ENCODE measurements at places on chromosomes 4 and X.

DNA sequence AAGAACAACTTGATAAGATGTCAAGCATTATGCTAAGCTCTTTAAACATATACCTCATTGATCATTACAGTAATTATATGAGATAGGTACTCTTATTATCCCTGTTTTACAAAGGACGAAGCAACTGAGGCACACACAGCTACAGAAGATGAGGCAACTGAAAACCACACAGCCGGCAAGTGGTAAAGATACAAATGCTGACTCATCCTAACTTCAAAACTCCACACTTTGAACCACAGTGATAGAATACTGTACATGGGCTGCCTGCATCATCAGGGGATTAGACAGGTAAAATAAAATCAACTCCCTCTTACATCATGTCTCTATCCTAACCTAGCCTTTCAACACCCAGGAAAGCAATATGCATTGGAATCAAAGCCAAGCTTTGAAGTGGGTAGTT, 47.8 kb downstream of the LHFPL1 start:
- DNase-seq, result no peak

DNA sequence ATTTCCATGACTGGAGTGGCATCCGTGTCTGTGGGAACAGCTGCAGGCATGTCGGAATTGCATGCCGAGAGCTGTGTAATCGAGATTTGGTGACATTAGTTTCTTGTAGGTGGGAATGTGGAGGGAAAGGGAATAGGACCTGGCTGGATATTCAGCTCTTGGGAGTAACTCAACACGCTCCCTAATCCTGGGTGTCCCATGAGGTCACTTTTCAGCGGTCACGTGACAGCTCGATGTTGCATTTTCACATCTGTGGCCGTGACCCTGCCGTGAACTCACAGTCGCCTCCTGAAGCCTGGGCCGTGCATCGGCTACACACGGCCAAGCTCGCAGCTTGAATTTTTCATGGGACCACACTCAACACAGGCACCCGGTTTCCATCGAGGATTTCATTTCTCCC, 25.8 kb upstream of the PSAPL1 start:
- DNase-seq, result no peak

DNA sequence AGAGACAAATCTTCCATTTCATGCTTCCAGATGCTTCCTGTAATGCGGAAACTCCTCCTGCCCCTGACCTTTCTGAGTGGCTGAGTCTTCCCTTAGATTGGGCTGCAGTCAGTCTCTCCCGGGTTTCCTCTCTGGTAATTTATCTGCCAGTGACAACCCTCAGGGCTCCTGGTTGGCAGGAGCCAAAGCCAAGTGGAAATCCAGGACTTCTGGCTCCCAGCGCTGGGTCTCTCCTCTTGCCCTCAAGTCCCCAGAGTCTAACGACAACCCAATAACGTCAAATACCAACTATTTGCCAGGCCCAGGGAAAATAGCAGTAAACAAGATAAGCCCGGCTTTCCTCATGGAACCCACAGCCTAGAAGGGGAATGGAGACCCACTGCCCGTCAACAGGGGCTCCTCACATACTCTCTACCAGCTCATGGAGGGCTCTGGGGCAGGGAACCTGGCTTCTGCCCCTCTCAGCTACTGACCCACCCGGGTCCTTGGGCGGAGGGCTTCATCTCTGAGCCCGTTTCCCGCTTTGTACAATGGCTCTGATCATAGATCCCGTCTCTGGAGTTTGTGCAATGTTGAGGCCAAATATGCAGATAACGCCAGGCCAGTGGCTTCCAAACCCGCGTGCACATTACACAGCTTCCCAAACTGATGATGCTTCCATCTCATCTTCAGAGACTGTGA, 1.1 kb upstream of the TBC1D14 start:
- DNase-seq, result no peak

DNA sequence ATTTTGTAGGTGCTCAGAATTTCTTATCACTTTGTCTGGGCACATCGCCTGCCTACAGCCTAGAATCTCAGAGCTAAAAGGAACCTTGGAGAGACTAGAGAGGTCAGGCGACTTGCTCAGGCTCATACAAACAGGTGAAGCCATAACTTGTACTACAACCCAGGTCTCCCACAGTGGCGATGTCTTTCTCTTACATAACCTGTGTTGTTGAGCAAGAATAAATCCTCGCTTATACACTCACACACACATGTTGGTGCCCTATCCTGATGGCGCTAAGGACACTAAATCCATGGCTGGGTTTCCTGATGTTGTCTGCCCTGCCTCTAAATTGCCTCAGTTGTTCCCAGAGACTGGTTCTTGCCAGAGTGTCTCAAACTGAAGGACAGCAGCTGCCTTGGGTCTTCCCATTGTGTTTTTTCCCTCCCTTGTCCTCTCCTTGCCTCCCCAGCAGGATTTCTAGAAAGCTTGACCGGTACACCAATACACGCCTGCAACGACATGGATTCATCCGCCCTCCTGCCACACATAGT, 1.6 kb downstream of the TSC22D3 start:
- DNase-seq, result no peak

DNA sequence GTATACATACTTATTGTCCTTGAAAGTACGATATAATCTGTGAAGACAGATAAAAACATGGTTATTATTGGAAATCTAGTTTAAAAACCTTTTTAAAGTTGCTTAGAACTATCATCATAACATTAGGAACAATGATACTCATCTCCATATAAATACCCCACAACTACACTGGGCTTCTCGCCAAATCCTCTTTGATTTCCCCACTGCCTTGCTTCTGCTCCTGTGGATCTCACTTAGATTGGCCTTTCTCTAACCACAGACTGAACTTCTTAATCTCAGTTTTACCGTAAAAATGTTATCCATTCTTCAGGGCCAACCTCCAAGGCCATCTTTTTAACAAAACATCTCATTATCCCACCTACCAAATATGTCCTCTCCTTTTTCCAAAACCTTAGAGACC, 77.6 kb downstream of the PRKG2 start:
- no peak for DNase-seq

DNA sequence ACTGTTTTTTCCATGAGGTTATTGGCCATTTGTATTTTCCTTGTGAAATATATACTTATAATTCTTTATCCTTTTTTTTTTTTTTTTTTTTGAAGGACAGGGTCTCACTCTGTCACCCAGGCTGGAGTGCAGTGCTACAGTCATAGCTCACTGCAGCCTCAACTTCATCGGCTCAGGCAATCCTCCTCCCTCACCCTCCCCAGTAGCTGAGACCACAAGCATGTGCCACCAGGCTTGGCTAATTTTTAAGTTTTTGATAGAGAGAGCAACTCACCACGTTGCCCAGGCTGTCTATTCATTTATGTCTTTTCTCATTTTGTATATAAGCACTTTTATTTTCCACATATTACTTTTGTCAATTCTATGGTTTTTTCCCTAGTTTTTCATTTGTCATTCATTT, 16.8 kb downstream of the RBPJ start:
- DNase-seq, result no peak

- no peak for DNase-seq
These were observed 15.2 kb downstream of the BLTP1 start for GRCh38 chr4:122167369-122167768.

DNA sequence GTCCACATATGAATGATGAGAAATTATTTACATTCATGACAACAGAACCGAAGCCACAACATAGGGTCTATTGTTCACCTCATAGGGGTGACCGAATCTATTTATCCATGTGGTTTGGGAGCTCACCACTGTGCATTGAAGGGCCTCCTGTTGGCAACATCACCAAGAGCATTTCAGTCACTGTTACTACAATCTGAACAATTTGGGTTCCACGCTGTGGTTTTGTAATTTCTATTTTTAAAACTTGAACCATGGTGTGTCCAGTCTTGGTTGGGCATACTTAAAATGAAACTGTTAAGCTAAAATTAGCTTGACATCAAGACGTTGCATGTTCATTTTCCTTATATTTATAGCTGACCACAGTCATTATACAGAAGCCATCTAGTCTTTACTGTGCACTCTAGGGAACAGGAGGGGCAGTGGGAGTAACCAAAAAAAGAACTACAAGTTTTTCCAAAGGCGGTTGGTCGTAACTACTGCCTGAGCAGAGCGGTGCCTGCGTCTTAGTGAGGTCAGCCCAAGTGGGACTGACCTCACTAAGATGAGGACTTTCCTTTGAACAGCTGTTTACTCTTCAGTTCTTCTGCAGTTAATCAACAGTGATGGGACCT, 192.1 kb downstream of the SPRY1 start:
- no peak for DNase-seq

- DNase-seq, result no peak
These were observed 20.4 kb upstream of the MAPK10 start for GRCh38 chr4:86380181-86380724.

- DNase-seq, result no peak
These were observed 52.4 kb downstream of the USP46 start for GRCh38 chr4:52606726-52607125.

DNA sequence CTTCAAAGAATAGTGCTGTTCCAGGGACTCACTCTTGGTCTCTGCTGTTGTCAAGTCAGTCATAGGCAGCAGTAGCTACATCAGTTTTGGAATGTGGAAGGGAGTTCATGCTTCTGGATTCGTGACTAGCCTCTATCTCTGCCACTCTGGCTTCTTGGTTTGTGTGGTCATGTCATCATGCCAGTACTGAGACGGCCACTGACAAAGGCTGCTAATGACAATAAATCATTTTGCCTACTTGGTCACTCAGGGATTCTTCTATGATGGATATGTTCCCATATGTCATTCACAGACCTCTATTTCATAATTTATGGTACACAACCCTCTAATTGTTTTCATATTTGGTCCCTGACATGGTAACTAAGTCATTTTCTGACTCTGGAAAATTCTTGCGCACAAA, 450.8 kb upstream of the BOD1L1 start:
- DNase-seq, result no peak

DNA sequence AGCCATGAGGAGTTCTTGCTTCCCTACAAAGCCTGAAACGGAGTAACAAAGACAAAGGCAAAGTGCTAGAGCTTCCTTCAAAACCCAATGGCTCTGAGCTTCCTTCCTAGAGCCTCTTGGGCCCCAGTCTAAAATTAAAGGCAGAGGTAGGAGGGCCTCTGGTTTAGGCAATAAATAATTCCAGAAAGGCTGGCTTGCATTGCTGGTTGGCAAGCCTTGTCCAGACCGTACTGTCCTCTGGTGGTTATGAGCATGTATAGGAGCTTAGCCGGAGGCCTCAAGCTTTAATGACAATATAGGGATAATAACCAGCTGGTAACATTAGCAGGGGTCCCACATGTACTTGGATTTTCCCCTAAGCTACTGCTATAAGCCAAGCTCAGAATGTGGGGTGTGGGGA, 237.3 kb downstream of the AR start:
- no peak for DNase-seq

- no peak for DNase-seq
These were observed 1.8 kb downstream of the RGS12 start for GRCh38 chr4:3294401-3295241.

GRCh38 chr4:145709843-145710242, 29.9 kb downstream of the C4orf51 start:
- DNase-seq, result no peak

GRCh38 chr4:101200561-101200960, 146.8 kb downstream of the PPP3CA start:
- peak; percentile 58 for DNase-seq

- no peak for DNase-seq
These were observed 123.2 kb upstream of the FAM9C start for GRCh38 chrX:13167481-13168231.

DNA sequence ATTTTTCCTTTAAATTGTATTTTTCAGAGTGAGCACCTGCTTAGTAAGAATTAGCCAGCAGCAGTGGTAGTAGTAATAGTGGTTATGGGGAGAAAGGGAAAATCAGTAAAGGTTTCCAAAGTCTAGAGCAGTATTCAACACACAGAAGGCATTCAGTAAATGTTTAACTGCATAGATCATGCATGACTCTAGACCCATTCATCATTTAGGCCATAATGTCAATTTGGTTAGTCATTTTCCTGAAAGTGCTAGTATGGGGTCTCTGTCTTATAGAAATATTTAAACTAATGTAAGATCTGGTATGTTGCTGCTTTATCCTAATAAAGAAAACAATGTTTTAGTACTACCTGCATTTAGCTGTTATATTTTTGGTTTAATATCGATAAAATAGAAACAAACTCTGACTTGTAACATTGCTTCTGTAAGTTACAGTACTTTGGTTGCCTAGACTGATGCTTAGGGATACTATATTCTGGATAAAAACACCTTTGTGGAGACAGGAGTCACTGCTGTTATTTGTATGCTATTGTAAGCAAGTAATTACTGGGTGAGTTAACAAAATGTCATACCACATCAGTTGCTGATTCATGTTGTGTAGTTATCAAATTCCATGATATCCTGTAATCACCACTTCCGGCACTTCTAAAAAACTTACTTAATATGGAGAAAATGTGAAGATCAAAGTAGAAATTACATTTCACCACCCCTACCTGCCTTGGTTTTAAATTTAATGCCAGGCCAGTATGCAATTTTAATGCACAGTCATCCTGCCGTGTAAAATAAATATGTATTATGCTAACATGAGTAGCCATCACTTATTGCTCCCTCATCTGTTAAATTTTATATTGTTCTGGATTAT, 115.8 kb upstream of the BMPR1B start:
- DNase-seq, result peak; percentile 18

- no peak for DNase-seq
These were observed 32.3 kb upstream of the ASMTL start for GRCh38 chrX:1485033-1485432.

- no peak for DNase-seq
These were observed 171.7 kb downstream of the PAPSS1 start for GRCh38 chr4:107548211-107548905.

- no peak for DNase-seq
These were observed 90.7 kb downstream of the WDFY3 start for GRCh38 chr4:84875636-84876371.

DNA sequence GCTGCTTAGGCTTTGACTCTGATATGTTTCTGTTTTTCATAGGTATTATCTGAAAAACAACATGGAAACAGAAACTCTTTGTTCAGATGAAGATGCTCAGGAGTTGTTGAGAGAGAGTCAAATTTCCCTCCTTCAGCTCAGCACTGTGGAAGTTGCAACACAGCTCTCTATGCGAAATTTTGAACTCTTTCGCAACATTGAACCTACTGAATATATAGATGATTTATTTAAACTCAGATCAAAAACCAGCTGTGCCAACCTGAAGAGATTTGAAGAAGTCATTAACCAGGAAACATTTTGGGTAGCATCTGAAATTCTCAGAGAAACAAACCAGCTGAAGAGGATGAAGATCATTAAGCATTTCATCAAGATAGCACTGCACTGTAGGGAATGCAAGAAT, 238.6 kb downstream of the RAPGEF2 start:
- no peak for DNase-seq

DNA sequence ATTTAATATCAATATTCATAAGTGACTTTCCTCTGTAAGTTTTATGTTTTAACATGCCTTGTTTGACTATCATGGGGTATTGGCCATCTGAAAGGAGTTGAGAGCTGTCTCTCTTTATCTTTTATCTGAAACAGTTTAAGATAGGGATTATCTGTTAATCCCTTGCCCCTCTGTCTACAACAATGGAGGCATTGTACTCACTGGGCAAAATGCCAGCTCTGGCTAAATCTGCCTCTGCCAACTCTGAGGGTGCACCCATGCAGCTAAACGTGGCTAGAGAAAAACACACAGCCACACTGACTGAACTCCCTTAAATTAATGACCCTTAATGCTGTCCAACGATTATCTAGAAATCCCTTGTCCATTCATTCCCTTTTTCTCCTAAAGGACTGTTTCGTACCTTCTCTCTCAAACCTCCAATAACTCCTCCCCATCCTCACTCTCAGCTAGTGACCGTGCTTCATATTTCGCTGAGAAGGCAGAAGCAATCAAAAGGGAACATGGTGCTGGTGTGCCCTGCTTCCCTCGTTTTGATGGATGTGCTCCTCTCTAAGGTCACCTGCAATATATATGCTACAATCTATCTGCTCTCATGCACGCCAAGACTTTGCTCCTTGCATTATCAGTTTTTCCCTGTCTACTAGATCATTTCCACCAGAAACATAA, 10.3 kb downstream of the PHKA2 start:
- no peak for DNase-seq
